ENCODE measurements at places on chromosomes 16 and 17.
A peak's percentile ranks its signal among the peaks of the same experiment; 100 is the strongest.

GRCh38 chr16:17585449-17586074, 114.8 kb upstream of the XYLT1 start:
- DNase-seq, result no peak

DNA sequence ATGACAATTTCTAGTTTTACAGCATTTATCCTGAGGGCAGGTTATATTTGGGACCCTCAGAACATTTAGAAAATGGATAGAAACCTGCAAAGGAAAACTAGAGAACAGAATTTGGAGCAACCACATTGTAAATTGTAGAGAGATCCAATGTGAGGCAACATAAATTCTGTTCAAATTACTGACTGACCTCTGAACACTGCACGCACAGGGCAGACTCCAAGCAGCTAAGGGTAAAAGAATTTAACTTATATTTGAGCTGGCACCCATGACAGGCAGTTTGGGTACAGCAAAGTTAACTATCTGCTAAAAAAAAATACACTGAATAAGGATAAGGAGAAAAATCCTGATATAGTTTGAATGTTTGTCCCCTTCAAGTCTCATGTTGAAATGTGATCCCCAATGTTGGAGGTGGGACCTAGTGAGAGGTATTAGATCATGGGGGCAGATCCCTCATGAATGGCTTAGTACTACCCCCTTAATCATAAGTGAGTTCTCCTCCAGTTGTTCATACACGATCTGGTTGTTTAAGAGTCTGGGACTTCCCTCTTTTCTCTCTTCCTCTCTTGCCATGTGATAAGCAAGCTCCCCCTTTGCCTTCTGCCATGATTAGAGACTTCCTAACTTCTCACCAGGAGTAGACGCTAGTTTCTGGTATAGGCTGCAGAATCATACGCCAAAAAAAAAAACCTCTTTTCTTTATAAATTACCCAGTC, 75.7 kb downstream of the FBXL20 start:
- DNase-seq, result no peak

GRCh38 chr17:27489045-27489715, 32.9 kb downstream of the KSR1 start:
- no peak for DNase-seq

GRCh38 chr17:73586275-73586832, 57.9 kb downstream of the SDK2 start:
- no peak for DNase-seq

GRCh38 chr17:40432864-40433528, 10.3 kb upstream of the IGFBP4 start:
- DNase-seq, result no peak

DNA sequence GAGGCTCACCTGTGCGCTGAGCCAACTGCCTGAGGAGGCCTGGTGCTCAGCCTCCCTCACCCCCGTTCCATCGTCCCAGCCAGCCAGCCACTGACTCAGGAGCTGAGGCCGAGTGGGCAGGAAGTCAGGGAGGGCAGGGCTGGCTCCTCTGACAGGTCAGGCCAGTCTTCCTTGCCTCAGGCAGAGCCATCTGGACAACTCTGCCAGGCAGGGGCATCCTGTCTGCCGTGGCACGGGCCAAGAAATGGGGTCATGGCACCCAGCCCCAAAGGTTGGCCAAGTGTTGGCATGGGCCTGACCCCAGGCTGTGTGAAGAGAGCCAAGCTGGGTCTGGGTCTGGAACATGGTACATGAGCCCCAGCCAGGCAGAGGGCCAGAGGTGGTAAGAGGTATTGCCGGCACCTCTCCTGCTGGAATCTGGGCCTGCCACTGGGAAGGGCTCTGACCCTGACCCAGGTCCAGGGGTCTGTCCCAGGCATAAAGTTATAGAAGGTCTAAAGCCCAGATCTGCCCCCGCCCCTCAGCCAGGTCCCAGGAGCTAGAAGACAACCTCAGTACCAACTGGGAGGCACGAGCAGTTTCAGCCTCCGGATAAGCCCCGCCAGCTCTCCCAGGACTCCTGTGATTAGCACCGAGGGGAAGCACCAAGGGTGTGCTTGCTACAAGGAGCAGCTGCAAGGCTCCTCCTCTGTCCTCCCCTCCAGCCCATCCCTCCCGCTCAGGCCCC, 2.5 kb upstream of the VASN start:
- no peak for DNase-seq

- DNase-seq, result peak; percentile 50
Measured at GRCh38 chr16:12819126-12820117, 15.7 kb upstream of the CPPED1 start.

- no peak for DNase-seq
Measured at GRCh38 chr17:62112229-62112628, 47.2 kb upstream of the MED13 start.

DNA sequence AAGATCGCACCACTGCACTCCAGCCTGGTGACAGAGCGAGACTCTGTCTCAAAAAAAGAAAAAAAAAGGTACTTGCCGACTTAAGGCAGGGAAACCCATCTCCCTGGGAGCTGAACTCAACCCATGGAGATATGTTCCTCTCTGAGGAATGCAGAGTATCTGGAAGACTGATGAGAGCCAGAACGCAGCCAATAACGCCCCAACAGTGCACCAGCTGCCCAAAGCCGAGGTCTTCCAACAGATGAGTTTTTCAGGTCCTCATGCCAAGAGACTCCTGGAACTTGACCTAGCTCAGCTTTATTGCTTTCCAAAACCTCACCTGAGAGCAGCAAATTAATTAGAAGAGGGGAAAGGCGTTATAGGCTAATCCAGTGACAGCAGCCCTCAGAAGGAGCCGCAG, 9.4 kb downstream of the ELAC2 start:
- DNase-seq, result no peak

DNA sequence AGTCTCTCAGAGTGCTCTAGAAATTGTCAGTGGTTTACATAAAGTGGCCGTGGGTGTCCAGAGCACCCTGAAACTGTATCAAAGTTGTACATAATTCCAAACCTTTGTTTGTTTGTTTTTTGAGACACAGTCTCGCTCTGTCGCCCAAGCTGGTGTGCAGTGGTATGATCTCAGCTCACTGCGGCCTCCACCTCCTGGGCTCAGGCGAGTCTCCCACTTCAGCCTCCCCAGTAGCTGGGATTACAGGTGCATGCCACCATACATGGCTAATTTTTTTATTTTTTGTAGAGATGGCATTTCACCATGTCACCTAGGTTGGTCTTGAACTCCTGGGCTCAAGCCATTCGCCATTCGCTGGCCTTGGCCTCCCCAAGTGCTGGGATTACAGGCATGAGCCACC, 24.3 kb upstream of the ADGRG1 start:
- DNase-seq, result no peak

GRCh38 chr17:69335058-69335457, 8.1 kb upstream of the ABCA5 start:
- peak; percentile 69 for DNase-seq

DNA sequence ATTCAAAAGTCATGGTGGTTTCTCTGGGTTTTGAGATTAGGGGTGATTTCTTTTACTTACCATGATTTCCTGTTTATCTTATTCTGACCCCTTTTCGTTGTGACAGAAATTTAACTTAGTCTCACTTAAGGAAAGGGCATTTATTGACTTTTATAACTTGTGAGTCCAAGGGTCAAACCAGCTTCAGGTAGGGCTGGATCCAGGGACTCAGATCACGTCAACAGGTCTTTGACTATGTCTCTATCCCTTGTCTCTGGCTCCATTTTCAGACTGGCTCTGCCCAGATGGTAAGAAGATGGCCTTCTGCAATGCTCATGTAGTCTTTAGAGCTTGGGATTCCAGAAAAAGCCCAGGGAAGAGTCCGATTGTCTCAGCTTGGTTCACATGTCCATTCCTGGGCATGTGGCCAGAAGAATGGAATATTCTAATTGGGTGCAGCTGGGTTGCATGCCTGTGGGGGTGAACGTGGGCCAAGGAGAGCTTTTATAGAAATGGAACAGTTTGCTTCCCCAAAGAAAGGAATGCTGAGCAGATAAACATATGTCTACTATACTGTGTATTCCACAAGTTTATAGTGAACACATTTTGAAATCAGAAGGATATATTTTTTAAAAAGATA, 13.4 kb downstream of the USP43 start:
- DNase-seq, result no peak

GRCh38 chr17:31405890-31406371, 14.5 kb downstream of the RAB11FIP4 start:
- DNase-seq, result no peak

GRCh38 chr16:51141106-51141505, 10.0 kb downstream of the SALL1 start:
- DNase-seq, result no peak

- DNase-seq, result no peak
Measured at GRCh38 chr16:79542237-79542774, 58.2 kb downstream of the MAF start.

- DNase-seq, result no peak
Measured at GRCh38 chr16:2478279-2478678, 3.4 kb downstream of the TBC1D24 start.

- DNase-seq, result no peak
Measured at GRCh38 chr17:10337976-10338375, 34.8 kb downstream of the MYH13 start.

DNA sequence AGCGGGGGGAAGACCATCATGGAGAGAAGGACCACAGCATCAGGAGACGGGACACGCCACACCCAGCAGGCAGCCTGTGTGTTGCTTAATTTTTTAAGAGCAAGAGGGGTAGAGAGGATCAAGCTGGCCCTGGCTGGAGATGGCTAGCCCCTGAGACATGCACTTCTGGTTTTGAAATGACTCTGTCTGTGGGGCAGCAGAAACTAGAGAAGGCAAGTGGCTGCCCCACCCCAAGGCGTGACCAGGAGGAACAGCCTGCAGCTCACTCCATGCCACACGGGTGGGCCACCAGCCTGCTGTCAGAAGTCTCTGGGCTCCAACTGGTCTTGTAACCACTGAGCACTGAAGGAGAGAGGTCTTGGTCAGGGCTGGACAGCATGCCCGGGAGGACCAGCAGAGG, 75.5 kb downstream of the SOCS1 start:
- DNase-seq, result no peak

- DNase-seq, result no peak
Measured at GRCh38 chr17:33972763-33973162, 282.3 kb upstream of the CCL2 start.

DNA sequence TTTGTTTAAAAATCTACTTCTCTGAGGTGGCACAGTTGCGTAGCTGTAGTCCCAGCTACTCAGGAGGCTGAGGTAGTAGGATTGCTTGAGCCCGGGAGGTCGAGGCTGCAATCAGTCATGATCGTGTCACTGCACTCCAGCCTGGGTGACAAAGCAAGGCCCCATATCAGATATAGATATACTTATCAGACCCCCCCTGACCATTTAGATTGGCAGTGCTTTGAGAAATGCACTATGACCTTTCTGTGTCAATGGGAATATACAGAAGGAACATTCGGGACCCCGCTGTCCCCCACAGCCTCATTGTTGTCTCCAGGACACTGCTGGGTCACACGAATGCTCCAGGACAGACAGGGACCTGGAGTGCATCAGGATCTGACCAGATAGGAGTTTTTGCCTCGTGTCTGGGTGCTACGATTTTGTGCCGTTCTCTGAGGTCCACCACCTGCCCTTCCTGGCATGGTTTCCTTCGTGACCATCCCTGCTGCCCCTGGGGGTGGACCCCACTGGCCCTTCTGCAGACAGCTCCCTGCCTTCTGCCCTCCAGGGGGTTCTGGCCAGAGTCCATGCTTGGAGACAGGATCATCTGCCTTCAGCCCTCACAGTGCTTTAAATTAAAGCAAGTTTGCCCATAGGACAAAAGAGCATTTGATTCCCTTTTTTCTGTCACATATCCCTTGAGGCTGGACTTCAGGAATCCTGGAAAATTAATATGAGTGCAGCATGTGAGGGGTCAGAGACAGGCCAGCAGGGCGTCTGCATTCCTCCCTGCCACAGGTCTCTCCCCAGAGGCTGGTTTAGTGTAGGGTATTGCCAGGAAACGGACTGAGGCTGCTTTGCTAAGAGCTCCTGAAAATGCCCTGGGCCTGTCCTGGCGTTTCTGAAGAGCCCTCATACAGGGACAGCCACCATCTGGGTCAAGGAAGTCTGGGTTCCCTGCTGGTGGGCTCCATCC, 19.3 kb downstream of the PLD6 start:
- DNase-seq, result no peak

- DNase-seq, result no peak
Measured at GRCh38 chr17:77560841-77561240, 397.7 kb upstream of the TNRC6C start.

DNA sequence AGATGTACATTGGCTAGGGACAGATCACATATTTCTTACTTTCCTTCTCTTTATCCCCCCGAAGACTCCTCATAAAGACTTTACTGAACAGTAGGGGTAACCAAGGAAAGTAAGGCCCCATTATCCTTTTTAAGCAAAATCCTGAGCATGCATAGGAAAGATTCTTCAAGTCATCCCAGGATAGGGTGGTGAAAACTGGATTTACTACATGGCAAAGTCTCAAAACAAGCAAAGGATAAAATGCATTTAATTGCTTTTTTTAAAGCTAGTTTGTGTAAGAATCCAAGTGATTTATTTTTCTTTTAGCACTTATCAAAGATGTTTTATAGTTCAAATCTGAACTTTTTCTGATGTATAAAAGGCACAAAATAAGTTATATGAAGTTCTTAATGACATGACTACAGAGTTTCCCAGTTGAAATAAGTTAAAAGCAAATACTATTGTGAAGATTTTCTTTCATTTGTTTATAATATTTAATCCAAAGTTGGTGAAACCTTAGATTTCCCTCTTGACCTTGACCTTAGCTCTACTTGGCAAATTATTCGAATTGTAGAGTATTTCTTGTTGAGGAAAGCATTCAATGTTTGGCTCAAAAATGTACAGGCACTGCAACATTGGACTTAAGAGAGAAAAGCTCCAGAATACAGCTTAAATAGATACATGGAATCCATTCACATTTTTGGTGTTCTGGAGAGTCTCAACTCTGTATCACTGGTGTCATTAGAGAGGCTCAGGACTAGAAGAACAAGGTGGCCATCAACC, 104.3 kb downstream of the ABCA8 start:
- DNase-seq, result no peak

- DNase-seq, result no peak
Measured at GRCh38 chr17:37642681-37643080, 565 bp downstream of the DDX52 start.

DNA sequence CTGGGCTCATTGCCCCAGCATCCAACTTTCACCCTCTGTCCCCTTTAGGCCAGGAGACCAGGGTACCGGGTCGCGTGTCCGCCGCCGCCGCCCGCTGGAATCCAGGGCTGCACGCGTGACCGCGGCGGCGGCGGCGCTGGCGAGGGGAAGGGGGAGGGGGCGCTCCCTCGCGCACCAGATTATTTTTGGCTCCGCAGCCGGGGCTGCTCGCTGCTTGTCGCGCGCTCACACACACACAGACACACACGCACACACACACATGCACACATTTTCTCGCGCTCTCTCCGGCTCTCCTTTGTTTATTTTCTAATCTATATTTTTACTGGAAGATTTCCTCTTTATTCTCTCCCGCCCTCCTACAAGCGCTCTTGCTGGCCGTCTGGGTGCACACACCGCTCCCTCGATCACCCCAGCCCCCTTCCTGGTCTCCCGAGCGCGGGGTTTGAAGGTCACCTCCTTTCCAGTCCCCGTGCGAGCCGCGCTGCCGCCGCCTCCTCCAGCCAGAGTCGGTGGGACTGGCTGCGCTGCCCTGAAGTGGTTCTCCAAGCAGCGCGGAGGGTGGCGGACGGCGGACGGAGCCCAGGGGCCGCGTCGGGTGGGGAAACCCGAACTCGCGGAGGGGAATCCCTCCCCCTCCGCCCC, 921.4 kb upstream of the EEF2KMT start:
- DNase-seq, result no peak
